CD4-positive, CD25-positive, alpha-beta regulatory T cell (primary cell): ENCODE measurements at places on chromosomes 6 and 20. TPM values are rescaled to one million over a fixed set of nuclear protein-coding genes. Genes with fewer than 3 reads are reported as not detected.

Gene CALHM5
- 0.10 TPM for total RNA-seq

Gene BPIFB4
- total RNA-seq: not detected

GRCh38 chr6:37139230-37139962, 30.6 kb upstream of the PIM1 start:
- H3K27ac ChIP-seq: no peak overlapping the region
- no peaks in the 10 kb centered on the region for H3K27me3 ChIP-seq
- peaks cover 20% of the 10 kb centered on the region for H3K4me1 ChIP-seq
- H3K4me3 ChIP-seq: no peak overlapping the region
- no peak for DNase-seq

- peaks cover 6% of the 10 kb centered on the region for H3K4me1 ChIP-seq
- peaks cover 84% of the 10 kb centered on the region for H3K36me3 ChIP-seq
- no peak overlapping the region for H3K27ac ChIP-seq
- DNase-seq: no peak
- no peak overlapping the region for H3K4me3 ChIP-seq
Measured at GRCh38 chr6:44401138-44401537, 13.6 kb downstream of the CDC5L start.

GRCh38 chr6:72287801-72288200, 334.1 kb upstream of the KCNQ5 start:
- DNase-seq: no peak
- no peaks in the 10 kb centered on the region for H3K36me3 ChIP-seq
- no peaks in the 10 kb centered on the region for H3K27me3 ChIP-seq
- no peaks in the 10 kb centered on the region for H3K4me1 ChIP-seq

DNA sequence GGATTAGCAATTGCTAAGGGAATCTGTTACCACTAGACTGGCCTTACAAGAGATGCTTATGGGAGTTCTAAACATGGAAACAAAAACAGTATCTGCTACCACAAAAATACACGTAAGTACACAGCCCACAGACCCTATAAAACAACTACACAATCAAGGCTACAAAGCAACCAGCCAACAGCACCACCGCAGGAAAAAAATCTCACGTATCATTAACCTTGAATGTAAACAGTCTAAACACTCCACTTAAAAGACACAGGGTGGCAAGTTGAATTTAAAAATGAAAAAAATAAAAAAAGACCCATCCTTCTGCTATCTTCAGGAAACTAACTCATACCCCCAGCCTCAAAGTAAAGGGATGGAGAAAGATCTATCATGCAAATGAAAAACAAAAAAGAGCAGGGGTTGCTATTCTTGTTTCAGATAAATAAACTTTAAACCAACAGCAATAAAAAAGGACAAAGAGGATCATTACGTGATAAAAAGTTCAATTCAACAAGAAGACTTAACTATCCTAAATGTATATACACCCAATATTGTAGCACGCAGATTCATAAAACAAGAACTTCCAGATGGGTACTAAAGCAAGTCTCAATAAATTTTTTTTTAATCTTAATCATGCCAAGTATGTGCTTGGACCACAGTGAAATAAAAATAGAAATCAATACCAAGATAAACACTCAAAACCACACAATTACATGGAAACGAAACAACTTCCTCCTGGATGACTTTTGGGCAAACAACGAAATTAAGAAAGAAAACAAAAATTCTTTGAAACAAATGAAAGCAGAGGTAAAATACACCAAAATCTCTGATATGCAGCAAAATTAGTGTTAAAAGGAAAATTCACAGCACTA, 52.3 kb downstream of the RNGTT start:
- no peaks in the 10 kb centered on the region for H3K36me3 ChIP-seq
- no peak overlapping the region for H3K27ac ChIP-seq
- no peak for DNase-seq
- H3K27me3 ChIP-seq: no peaks in the 10 kb centered on the region

GRCh38 chr6:80304014-80304413, 197.5 kb downstream of the BCKDHB start:
- DNase-seq: no peak
- no peaks in the 10 kb centered on the region for H3K4me1 ChIP-seq
- H3K27me3 ChIP-seq: no peaks in the 10 kb centered on the region
- no peak overlapping the region for H3K27ac ChIP-seq
- H3K36me3 ChIP-seq: no peaks in the 10 kb centered on the region
